ENCODE measurements at places on chromosomes 5 and 9.

GRCh38 chr5:65192331-65192730 lies 289.4 kb downstream of the ADAMTS6 start:
- no peak for DNase-seq

- DNase-seq = no peak
Measured at GRCh38 chr9:87657893-87658292, 68.0 kb upstream of the CTSL start.

DNA sequence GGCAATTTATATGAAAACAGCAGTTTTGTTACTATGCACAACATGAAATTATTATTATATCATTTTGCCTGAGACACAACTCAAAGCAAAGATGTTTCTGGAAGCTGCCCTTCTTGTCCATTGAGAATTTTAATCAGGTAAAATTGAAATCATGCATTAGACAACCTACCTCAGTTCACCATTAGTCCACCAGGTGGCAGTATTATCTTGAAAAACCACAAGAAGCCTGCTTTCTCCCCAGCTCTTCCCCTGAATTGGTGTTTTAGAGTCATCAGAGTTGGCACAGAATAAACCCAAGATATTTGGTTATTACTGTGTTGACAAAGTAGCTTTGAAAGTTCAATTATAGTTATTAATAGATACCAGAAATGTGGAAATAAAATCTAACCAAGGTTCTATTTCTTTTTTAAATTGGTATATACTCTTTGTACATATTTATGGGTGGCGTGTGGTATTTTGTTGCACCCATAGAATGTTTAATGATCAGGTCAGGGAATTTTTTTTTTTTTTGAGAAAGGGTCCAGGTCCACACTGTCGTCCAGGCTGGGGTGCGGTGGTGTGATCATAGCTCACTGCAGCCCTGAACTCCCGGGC lies 25.7 kb downstream of the UTP15 start:
- DNase-seq = peak; percentile 83

- DNase-seq = no peak
Measured at GRCh38 chr5:87877495-87877894, 391.1 kb downstream of the TMEM161B start.

DNA sequence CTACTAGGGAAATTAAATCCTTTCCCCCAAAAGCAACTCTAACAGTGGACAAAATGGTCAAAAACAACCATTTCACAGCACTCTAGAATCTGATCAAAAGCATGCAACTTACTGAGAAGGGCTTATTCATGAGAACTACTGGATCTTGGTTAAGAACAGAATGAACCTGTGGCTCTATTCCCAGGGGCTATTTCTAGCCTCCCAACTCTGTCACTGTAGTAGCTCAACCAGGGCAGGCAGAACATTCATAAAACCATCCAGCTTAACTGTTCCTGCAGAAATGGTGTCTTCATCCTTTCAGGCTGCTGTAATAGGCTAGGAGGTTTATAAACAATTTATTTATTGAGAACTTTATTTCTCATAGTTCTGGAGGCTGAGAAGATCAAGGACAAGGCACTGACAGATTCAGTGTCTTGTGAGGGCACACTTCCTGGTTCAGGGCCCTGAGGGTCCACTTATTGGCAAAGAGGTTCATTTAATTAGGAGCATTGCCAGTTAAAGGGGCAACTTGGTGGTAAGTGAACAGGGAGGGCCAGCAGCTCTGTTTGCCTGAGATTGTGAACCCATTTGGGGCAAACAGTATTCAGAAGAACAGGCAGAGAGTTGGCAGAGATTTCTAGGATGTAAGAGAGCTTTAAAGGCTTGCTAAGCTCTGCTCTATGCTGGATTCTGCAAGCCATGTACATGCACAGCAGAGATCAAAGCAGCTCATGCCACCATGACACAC lies 238.5 kb upstream of the FBXL7 start:
- DNase-seq = no peak

DNA sequence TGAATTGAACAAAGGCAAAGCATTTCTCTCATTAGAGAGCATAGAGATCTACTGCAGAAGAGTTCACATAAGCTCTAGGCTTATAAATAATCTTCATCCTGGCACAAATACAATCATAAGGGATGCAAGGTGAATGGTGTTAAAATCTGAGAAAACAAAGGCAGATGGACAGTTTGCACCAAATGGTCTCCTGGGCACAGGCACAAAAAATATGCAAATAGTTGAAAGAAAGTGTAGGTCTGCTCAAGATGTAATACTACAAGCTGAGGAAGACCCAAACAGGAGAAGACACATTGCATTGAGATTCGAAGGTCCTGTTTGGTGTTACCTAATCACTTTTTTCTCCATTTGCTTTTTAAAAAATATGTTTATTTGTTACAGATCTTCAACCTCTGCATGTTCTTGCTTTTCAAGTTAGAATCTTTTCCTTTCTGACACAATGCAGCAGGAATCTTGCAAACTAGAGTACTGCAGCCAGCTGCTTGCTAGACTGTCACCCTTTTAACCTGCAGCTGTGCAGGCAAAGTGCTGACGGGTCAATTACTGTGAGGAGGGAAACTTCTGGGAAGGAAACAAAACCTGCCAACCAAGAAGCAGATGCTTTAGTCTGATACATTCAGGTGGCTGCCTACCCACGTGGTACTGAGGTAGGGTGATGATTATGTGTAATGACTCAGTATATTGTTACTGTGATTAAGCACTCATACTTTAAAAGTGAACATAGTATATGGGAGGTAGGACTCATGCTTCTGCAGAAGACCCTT lies 1048.6 kb upstream of the SEMA6A start:
- DNase-seq = peak; percentile 97

DNA sequence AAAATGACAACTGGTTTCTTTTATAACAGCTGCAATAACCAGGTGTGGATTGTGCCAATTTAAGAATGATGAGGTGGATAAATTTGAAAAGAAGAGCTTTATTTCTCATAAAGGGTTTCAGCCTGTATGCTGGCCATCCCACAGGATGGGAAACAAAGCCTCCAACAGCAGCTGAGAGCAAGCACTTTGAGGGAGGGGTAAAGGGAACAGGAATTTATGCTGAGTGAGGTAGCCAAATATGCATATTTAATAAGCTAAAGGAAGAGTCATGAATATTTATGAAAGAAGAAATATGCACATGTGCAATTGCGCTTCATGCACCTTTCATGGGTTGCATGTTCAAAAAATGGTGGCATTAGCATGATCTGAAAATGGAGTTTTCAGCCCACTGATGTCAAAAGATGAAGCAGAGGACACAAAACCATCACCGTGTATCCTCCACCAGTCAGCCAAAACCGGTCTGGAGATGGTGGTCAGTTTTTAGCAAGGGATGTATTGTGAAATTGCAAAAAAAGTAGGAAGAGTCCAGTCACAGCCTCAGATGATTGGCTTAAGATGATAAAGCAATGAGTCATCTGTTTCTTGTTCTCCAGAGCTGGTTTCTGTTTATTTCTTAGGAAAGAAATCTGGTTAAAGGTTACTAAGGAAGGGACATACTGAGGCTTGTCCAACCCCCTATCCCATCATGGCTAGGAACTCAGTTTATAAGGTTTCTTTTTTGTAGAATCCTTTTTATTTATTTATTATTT lies 47.9 kb downstream of the DEPDC1B start:
- DNase-seq = no peak

- no peak for DNase-seq
Measured at GRCh38 chr5:118392491-118392890, 595.9 kb downstream of the DTWD2 start.

GRCh38 chr5:135608361-135608760 lies 29.6 kb upstream of the CXCL14 start:
- no peak for DNase-seq

GRCh38 chr9:89880161-89880560 lies 275.3 kb downstream of the GADD45G start:
- DNase-seq = no peak

DNA sequence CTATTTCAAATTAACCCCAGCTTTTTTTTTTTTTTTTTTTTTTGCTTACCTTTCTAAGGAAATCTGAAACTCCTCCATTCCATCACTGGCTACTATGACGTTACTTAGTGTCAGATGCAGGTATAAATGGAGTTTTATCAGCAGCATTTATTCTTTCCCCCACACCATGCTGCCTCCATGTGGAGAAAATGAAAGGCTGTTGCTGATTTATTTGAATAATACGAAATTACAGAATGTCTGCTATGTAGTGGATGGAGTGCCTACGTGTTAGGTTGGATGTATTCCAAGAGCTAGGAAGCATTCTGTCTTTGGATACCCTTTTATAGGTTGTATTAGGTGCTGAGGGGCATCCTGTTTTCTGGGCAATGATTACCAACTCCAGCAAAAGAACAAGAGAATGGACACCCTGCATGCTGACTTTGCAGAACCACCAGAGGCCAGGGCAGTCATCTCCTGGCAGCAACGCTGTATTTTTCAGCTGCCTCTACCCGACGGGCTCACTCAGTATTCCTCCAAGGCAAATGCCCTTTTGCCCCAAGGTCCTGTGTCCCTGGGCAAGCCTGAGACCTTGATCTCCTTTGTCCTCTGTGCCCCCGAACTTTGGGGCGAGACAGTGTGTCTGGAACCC lies 199.5 kb downstream of the ALDH1A1 start:
- no peak for DNase-seq

- no peak for DNase-seq
Measured at GRCh38 chr9:113888336-113888735, 12.2 kb downstream of the ZNF618 start.

DNA sequence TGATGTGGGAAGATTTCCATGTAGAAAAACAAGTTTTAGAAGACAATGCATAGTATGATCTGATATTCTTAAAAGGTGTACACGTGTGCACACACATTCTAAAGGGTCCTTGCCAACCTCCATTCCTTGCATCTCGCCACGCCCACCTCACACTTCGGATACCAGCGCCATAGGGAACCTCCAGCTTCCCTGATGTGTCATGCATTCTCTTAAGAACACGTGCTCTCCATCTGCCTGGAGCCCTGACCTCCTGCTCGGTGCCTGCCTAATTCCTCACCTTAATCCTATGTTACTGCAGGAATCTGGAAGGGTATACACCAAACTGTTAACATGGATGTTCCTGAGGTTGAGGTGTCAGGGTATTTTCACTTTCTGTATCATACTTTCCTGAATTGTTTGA lies 63.1 kb downstream of the PTCD2 start:
- no peak for DNase-seq

DNA sequence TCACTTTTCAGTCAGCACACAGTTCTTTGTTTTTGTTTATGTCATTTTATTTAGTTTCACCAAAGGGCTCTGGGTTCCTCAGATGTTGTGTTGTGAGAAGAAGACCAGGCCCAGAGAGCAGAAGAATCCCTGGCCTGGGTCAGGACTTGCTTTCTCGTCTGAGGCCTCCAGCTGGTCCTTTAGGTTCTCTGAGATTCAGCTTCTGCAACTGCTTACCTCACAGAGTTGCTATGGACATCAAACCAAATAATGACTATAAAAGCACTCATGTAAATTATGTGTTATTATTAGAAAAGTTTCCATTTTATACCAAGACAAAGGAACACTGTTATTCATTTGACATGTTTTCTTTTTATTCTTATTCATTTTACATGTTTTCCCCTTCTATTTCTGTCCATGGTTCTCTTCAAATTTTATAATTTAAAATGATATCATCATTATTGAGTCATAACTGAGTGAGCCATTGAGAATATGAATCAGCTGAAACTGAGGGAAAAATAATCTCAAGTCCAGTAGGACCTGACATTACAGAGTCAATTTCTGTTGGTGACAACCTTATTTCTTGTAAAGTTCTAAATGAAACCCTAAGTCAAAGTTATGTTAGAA lies 44.0 kb upstream of the GLRX start:
- DNase-seq = no peak

GRCh38 chr9:69339620-69340019 lies 14.6 kb downstream of the ENTREP1 start:
- no peak for DNase-seq

- DNase-seq = peak; percentile 10
Measured at GRCh38 chr9:19551124-19551929, 142.5 kb downstream of the ACER2 start.

DNA sequence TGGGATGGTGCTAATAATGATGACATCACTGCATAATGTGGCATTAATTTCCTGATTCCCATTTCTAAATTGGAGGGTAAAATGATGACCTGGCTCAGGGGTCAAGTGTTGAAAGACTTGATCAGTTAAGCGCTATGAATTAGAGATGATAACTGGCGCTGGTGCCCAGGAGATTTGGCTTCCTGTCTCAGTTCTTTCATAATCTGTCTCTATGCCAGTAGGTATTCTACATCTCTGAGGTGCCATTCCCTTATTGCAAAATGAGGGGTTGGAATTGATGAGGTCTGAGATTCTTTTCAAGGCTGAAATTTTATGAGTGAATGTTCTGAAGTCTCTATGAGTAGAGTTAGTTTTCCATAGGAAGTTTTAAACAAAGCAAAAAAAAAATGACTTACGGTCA lies 1715.1 kb upstream of the WWC1 start:
- DNase-seq = no peak

DNA sequence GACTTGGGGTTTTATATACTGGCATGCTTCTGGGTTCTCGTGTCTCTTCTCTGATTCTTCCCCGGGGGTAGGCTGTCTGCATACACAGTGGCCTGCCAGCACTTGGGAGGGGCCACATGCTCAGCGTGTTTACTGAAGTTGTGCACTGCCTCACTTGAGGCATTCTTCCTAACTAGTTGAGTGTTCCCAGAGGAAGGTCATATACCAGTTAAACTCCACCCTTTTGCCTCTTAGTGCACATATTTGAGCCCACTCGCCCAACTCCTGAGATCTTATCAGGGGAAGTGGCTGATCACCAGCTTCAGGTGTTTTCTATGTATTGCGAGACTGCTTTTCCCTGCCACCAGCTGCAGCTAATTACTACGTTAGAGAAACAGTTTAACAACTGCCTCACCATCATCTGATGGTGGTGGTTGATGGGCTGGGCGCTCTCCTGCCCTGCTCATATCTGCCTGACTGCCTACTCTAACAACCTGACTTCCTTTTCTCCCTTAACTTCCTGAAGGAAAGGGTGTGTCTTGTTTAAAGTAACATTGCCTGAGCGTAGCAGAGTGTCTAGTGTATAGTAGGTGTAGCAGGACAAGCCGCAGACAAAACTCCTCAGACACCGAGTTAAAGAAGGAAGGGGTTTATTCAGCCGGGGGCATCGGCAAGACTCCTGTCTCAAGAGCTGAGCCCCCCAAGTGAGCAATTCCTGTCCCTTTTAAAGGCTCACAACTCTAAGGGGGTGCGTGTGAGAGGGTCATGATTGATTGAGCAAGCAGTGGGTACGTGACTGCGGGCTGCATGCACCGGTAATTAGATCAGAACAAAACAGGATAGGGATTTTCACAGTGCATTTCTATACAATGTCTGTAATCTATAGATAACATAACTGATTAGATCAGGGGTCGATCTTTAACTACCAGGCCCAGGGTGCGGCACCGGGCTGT lies 60.1 kb upstream of the CLINT1 start:
- no peak for DNase-seq

All from RPMI8226 (cell line).